ENCODE measurements at places on chromosomes 7 and 10.

DNA sequence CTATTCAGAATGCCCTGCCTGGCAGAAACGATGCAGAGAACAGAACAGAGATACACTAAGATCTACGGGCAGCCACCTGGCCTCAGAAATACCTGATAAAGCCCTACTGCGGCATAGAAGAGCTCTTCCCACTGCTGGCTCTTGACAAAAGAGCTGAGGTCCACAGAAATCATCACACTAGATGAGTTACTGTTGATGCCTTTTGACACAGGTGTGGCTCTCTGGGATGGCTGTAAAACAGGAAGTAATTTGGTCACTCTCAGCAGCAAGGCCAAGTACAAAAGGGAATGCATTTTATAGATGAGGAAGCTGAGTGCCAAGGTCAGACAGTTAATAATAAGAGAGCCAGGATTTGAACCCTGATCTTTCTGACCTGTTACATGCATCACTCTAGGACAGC, 35.0 kb upstream of the ACSL5 start:
- DNase-seq, result no peak

DNA sequence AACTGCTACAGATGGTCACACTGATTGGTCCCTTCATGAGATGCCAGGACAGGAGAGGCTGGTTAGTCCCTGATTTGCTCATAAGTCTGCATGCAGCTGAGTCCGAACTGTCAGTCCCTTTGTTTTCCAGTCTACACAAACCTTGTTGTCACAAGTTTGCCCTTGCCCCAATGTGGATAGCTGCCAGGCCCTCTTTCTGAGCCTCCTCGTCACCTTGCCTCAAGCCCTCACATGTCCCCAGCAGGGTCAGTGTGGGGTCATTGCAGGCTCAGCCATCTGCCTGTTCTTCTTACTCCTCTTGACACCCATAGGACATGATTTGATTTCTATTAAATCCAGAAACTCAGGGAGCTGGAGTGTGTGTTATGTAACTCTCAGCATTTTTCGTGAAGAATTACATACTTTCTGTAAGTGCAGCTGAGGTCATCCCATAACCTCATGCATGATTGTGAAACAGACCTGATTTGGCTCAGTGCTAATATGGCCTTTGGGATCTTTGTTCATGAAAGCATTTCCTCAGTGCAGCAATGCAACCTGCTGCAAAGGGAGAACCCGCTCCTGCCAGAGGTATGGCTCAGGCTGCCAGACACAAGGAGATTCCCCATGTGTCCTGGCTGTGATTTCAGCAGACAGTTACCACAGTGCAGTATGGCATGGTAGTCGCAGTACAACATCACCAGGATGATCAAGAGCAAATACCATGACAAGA, 70.0 kb upstream of the ZMIZ2 start:
- DNase-seq, result no peak

GRCh38 chr7:80703272-80703671, 64.8 kb downstream of the CD36 start:
- DNase-seq, result no peak

DNA sequence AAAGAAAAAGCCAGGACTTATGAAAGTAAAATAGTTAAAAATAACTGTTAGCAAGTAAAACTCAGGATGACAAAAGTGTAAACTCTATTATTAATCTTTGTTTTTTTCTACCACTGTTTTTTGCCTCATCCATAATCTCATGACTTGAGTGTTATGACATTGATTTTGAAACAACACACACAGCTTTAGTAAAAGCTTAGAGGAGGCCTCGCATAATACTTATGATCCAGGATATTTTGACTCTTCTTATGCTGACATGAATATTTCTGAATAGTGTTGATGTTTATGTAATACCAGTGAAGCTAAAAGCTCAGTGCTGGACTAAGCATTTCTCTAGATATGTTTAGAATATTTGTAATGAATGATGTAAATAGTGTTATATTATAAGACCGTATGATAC, 10.5 kb downstream of the KAT6B start:
- DNase-seq, result no peak
